ENCODE measurements at places on chromosomes 11 and 22. TPM values are rescaled to one million over a fixed set of nuclear protein-coding genes. Genes with fewer than 3 reads are reported as not detected.
A peak's percentile ranks its signal among the peaks of the same experiment; 100 is the strongest.

GRCh38 chr11:17734418-17734911, at the start of gene KCNC1:
TSS of gene KCNC1 (plus strand) at chr11:17734781. CDS start at chr11:17736003, 1,222 bp downstream.
- H3K4me1 ChIP-seq = peaks cover 14% of the 10 kb centered on the region
- H3K27ac ChIP-seq = no peak within 1 kb of the TSS
- H3K36me3 ChIP-seq = no peaks in the 10 kb centered on the region
- peak; percentile 26 for DNase-seq

DNA sequence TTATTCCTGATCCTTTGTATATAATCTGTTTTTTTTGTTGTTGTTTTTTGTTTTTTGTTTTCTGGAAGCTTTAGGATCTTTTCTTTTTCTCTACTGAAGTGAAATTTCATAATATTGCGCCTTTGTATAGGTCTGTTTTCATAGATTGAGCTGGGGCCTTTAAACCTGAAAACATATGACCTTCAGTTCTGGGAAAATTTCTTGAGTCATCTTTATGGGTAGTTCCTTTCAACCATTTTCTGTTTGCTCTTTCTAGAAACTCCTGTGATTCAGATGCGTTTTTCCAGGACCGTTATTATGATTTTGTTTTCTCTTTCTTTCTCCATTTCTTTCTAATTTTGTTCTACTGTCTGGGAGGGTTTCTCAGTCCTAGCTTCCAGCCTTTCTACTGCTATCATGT, 43.7 kb downstream of the BSX start:
- no peak overlapping the region for H3K4me3 ChIP-seq
- H3K27ac ChIP-seq = no peak overlapping the region
- DNase-seq = no peak
- no peaks in the 10 kb centered on the region for H3K36me3 ChIP-seq
- no peaks in the 10 kb centered on the region for H3K4me1 ChIP-seq

DNA sequence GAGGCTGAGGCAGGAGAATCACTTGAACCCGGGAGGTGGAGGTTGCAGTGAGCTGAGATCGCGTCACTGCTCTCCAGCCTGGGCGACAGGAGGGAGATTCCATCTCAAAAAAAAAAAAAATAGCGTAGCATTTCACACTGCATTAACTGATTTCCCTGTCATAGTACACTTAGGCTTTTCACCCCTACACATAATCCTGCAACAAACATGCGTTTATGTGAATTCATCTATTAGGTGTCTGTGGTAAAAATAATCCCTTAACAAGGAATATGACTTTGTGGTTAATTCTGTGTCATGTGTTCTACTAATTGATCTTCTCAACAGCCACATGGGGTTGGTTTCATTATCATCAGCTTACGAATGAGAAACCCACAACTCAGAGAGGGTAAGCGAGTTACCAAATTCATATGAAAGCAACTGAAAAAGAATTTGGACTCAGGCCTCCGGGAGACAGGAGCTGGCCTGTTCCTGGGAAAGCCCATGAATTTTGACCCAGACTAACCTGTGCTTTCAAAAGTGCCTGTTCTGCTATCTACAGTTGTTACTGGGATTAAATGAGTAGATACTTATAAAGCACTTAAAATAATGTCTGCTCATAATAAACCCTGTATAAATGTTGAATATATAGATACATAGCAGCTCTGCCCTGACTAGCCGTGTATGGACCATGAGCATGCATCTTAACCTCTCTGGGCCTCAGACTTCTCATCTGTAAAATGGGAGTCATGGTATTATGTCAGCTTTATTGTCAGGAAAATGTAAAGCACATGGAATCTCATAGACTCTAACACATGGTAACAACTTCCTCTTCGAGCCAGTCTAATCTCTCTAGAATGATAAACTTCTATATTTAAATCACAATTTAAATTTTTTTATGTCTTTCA, 36.6 kb downstream of the KCNJ1 start:
- no peak for DNase-seq
- no peaks in the 10 kb centered on the region for H3K36me3 ChIP-seq
- no peak overlapping the region for H3K4me3 ChIP-seq

DNA sequence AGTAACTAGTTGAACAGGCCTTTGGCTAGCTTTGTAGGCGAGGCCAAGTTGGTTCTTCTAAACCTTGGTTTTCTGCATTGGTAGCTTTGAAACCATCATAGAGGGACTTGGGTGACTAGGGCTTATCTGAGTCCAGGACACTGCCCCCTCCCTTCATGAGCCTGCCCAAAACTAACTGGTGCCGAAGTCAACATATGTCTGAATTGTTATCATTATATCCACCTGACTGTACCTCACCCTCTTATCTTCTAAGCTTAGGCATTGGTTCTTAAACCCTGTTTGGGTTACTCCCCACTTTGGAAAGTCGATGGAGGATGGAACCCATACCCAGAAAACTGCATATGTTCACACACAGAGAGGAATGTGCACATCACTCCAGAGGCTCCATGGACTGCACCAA, 7.6 kb upstream of the MAPK8IP1 start:
- no peak for DNase-seq
- no peaks in the 10 kb centered on the region for H3K27me3 ChIP-seq
- H3K4me3 ChIP-seq = no peak overlapping the region
- H3K4me1 ChIP-seq = no peaks in the 10 kb centered on the region
- H3K36me3 ChIP-seq = peaks cover 40% of the 10 kb centered on the region
- no peak overlapping the region for H3K27ac ChIP-seq

DNA sequence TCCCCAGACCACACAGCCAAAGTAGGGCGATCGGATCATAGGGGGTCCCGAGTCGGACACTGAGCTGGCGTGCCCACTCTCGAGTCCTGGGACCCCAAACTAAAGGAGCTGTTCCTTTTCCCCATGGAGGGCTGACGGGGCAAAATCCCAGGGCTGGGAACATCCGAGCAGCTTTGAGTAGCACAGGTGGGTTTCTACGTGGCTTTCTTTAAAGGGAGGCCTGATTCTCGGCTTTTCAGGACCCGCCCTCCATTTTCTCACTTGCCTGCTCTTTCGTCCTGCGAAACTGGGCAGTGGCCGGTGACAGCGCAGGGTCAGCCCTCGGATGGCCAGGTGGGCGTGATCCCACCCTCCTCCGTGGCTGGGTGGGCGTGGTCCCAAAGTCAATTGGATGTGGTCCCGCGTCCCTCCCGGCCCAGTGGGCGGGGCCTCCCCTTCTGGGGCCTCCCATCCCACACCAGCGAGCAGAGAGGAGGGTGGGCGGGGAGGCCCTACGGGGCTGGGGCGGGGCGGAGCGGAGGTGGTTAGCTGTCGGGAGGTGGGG, 17.5 kb upstream of the TXNRD2 start:
- peak; percentile 96 for DNase-seq
- no peaks in the 10 kb centered on the region for H3K36me3 ChIP-seq
- peak overlapping the region; percentile 16 for H3K4me3 ChIP-seq
- no peaks in the 10 kb centered on the region for H3K27me3 ChIP-seq

The RBFOX2 gene
- 109 TPM for total RNA-seq

Measured in thyroid gland (tissue), 4 donors.